ENCODE measurements at places on chromosomes 2 and 18. TPM values are rescaled to one million over a fixed set of nuclear protein-coding genes. Genes with fewer than 3 reads are reported as not detected.

The PLEK gene
- total RNA-seq = not detected

The DLGAP1 gene
- not detected for total RNA-seq

The AKAIN1 gene
- not detected for total RNA-seq

The ERBB4 gene
- not detected for total RNA-seq
